T-helper 1 cell (primary cell): ENCODE measurements at places on chromosomes 7 and 10.

DNA sequence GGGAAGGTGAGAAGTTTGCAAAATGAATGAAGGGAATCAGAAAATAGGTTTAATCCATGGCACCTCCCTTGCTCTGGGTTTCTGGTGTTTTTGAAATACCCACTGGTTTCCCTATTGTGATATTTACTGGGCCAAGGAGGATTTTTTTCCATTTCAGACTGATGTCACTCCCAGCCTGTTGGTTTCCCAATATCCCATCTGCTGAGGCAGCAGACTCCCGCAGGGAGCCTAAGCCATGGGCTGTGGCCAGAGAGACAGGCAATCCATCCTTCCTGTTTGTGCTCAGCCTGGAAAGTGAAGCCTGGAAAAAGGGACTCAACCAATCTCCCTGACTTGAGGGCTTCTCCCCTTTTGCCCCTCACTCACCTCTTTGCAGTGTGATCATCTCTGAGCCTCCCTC is 22.8 kb downstream of the FAM107B start:
- no peak for DNase-seq

GRCh38 chr10:110481919-110482318 is 15.8 kb upstream of the DUSP5 start:
- no peak for DNase-seq

GRCh38 chr10:3094609-3095036 is 27.3 kb downstream of the PFKP start:
- DNase-seq, result no peak

GRCh38 chr10:12717981-12718707 is 283.4 kb downstream of the CCDC3 start:
- DNase-seq, result peak; percentile 36

DNA sequence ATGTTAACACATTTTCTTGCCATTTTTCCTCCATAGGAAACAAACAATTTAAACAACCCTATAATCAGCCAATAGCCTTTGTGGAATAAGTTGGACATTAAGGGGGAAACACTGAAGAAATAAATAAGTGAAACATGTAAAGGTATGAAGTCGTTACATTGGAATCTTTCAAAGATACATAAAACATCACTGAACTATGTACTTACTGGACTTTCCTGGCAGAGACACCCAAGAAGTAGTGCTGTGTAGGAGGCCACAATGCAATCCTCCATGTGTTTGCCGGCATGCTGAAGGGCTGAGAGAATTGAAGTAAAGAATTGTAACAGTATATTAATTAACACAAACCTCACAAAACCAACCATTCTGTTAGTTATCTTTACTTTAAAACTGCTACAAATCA is 76.5 kb upstream of the GRID1 start:
- DNase-seq, result no peak

GRCh38 chr10:10855151-10855581 is 162.5 kb upstream of the CELF2 start:
- DNase-seq, result peak; percentile 12

DNA sequence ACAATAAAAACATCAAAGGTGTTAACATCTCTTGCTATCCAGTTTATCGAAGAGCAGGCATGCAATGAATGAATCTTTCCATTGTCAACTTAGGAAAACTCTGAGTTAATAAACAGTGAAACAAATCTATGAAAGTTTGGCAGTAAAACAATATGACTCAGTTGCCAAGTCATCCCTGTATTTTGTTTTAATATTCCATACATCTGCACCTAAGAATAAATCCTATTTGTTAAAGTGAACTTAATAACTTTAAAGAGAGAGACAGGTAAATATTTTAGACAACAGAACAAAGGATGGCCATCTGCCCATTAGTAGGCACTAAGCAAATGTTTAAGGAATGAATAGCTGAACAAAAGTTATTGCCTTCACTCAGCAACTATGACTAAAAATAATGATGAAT is 700.5 kb upstream of the CELF2 start:
- no peak for DNase-seq

GRCh38 chr10:77300682-77301302 is 336.8 kb downstream of the KCNMA1 start:
- no peak for DNase-seq

- DNase-seq, result no peak
Observed at GRCh38 chr7:3732395-3733005, 431.4 kb downstream of the SDK1 start.

DNA sequence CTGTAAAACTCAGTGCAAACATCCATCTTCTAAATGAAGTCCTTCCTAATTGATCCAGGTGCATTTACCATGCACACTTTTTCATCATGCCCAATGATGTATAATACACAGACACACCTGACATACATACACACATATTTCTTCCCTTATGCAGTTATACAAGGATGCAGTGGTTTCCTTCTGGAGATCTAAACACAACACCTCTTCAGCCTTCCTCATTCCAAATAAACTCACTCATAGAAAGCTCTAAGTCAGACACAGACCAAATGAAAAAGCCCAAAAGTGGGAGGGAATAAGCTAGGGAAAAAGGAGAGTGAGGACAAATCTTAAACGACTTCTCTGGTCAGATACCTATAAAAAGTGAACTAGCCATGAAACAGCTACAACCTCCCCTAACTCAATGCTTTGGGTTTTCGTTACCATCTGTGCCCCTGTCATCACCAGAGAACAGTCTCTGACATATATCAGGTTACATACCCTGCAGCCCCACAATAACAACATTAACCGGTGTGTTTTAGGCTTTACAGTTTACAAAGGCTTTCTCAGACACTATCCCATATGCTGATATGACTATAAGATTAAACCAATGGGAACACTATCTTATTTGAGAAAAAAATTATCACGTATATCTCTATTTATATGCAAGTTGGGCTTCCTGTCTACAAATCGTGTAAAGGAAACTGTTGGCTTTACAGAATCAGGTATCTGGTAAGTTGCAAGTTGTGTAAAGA is 675.2 kb downstream of the PHTF2 start:
- DNase-seq, result no peak

- no peak for DNase-seq
Observed at GRCh38 chr7:55276572-55277295, 88.4 kb upstream of the LANCL2 start.

GRCh38 chr10:5447611-5448071 is 35.3 kb downstream of the NET1 start:
- no peak for DNase-seq

- no peak for DNase-seq
Observed at GRCh38 chr7:8261711-8262695, at the start of gene ICA1. ICA1 (minus strand) TSS chr7:8262167; CDS start chr7:8235926, 26,241 bp downstream.

DNA sequence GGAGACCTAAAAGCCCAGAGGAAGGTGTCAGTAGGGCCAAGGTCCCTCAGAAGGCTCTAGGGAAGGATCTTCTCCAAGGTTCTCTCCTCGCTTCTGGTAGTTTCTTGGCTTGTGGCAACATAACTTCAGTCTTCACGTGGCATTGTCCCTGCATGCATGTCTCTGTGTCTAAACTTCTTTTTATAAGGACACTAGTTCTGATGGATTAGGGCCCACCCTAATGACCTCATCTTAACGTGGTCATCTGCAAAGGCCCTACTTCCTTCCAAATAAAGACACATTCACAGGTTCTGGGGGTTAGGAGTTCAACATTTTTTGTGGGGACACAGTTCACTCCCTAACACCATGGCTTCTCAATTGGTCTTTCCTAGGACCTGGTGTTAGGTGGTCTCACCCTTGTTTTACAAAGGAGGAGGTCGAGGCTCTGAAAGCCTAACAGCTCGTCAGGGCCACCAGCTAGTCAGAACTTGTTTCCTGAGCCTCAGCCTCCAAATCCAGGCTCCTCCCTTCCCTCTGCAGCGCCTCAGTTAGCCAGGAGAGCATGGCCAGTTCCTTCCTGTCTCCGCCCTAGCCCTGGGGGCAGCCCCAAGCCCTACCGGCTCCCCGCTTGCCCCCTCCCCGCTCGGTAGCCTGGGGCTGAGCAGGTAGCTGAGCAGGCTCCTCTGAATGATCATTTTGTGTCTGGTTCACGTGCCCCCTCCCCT is 109.7 kb upstream of the PPIF start:
- DNase-seq, result no peak

- no peak for DNase-seq
Observed at GRCh38 chr7:132291481-132291880, 284.8 kb downstream of the PLXNA4 start.

- no peak for DNase-seq
Observed at GRCh38 chr7:135192914-135193536, 18.3 kb downstream of the WDR91 start.

GRCh38 chr7:145293754-145294153 is 457.9 kb upstream of the TPK1 start:
- DNase-seq, result no peak

DNA sequence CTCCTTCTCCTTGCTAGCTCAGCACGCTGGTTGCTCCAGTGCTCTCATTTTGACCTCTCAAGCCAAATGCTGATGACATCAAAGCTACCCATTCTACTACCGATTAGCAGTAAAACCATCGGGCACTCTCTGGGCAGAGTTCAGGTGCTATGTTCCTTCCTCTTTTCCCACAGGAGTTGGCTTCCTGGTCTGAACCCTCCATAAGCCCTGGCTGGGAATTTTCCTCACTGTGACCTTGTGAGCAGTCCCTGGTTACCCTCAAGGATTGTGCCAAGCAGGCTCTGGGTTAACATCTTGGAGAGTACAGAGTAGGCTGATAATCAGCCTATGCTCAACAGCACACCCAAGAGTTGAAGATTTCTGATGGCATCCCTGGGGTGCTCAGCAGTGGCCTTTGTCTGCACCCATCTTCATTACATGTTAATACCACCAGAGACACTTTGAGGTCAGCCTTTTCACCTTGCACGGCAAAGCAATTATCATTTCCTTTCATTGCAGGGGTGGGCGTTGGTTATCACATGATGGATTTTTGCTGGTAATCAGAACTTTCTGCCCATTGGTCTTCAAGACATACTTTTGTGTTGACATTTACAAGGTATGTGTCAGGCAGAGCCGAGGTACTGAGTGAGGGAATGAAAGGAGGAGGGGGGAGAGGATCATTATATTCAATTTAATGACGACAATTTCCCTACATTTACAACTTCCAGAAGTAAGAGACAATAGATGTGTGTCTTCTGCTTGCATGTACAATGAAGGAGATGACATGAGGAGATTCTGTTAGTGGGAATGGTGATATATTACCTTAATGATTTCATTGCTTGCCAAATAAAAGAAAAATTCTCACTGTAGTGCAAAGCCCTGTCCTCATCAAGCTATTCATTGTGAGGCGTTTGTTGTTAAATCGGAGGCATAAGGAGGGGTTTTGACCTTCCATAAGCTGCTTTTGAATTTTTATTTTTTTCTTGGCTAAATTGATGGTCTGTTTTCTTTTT is 452.0 kb downstream of the LRMDA start:
- DNase-seq, result no peak

GRCh38 chr7:112779667-112780066 is 10.5 kb downstream of the TMEM168 start:
- DNase-seq, result no peak

- no peak for DNase-seq
Observed at GRCh38 chr10:112176543-112176942, 7.0 kb downstream of the GPAM start.

DNA sequence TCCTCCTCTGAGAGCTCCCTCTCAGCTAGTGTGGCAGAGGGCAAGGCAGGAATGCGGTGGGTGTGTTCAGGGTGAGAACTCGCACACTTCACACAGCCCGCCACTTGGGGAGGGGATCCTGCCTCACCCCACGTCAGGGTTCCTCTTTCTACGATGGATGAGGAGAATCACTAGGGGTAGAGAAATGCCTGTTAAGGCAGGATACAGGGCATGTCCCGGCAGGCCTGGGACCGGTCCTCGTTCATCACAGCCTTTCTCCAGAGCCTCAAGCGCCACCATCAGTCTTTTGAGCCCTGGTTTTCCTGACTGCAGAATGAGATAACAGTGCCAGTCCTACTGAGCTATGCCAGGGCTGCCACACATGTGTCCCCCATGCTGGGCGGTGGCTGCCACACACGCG is 546.7 kb upstream of the ADARB2 start:
- DNase-seq, result no peak

DNA sequence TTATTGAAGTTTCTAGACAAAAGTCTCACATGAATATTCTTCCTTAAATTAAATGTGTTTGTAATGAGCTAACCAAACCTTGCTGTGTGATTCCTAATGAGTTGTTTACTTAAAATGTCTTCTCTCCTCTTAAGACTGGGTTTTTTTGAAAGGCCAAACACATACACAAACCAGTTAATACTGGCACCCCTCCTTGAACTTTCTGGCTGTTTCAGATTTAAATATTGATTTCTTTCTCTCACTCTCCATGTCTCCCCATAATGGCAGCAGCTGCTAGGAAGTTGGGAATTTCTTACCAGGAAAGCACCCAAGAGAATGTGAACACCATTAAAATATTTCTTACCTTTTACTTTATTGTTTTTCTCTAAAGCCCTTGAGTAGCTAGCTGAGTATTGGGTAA is 11.4 kb upstream of the PTN start:
- no peak for DNase-seq

GRCh38 chr7:106073701-106074100 is 38.4 kb downstream of the SYPL1 start:
- DNase-seq, result no peak

- DNase-seq, result no peak
Observed at GRCh38 chr7:32522746-32523530, 27.6 kb downstream of the AVL9 start.

DNA sequence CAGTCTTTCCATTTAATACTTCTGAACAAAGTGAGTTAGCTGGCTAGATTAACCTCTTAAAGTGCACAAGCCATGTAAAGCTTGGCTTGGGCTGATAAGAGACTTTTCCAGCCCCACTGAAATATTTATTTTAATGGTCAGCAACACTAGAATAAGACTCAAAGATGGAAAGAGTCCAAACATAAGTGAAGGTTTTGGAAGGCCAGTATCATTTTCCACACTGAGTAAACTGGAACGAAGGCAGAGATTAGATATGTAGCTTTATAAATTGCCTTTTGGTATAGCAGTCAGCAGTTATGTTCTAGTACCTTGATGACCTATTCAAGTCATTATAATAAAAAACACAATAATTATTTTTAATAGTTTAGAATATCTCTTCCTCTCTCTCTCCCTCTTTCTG is 102.2 kb downstream of the HDAC9 start:
- no peak for DNase-seq

- no peak for DNase-seq
Observed at GRCh38 chr7:101901661-101902491, 84.5 kb downstream of the CUX1 start.

DNA sequence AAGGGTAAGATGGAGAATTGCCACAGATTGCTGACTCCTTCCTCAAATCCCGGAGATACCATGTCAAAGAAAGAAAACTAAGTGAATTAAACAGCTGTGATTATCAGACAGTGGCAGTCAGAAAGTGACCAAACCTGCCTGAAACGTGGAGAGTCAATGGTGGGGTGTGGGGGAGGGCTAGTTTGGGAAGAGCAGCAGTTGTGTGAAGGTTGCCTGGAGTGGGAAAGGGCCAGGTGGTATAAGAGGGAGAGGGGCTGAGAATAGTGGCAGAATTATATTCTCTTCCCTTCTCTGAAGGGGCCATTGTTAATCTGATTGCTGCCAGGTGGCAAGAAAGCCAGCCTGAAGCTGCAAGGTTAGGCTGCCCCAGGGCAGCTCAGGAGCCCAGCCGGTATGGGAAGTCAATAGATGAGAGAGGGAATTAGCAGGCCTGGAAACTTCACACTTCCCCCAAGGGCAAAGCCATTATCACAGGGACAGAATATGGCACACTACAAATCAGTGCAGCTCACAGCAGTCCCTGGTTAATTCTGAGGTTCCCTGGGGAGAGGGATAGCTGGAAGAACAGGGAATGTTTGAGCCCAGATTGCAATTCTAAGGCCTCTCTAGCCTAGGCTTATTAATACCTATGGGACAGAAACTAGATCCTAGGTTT is 83.9 kb upstream of the ITGB1 start:
- DNase-seq, result no peak
